ENCODE measurements at places on chromosomes 3 and 15.

- DNase-seq: no peak
Measured at GRCh38 chr3:32217339-32217738, 21.1 kb upstream of the CMTM8 start.

GRCh38 chr15:68783226-68784058 lies 37.3 kb downstream of the ANP32A start:
- DNase-seq: peak; percentile 41

DNA sequence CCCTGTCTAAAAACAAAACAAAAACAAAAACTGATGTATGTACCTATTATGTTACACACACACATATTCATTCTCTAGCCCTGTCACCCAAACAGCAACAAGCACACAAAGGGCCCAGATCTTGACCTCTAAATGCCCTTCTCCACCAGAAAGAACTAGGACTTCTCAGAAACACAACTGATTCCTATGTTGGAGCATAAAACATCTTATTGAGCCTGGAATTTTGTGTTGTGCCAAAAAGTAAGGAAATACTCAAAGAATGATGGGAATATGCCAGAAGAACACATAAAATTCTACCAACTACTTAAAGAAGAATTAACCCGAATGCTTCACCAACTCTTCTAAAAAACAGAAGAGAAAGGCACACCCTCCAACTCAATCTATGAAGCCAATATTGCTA lies 66.7 kb upstream of the OCA2 start:
- DNase-seq: no peak

- DNase-seq: no peak
Measured at GRCh38 chr3:51799879-51800749, 21.1 kb upstream of the IQCF6 start.

DNA sequence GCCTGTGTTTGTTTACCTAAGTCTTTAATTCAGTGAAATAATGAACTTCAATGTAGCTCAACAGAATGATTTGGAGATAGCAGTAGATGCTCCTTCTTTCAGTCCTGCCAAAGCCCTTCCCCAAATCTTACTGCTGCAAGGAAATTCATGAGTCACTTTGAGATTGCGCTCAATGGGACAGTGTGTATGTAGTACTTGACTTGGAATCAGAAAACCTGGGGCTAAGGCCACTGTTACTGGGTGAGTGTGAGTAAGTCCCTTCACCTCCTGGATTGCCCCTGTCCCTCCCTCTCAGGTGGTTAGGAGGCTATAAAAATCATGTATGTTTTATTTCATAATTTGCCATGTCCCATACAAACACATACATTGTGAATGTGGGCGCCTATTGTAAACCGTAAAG lies 29.9 kb downstream of the ATP13A5 start:
- DNase-seq: no peak

GRCh38 chr3:42610976-42611375 lies 10.5 kb downstream of the NKTR start:
- DNase-seq: no peak

DNA sequence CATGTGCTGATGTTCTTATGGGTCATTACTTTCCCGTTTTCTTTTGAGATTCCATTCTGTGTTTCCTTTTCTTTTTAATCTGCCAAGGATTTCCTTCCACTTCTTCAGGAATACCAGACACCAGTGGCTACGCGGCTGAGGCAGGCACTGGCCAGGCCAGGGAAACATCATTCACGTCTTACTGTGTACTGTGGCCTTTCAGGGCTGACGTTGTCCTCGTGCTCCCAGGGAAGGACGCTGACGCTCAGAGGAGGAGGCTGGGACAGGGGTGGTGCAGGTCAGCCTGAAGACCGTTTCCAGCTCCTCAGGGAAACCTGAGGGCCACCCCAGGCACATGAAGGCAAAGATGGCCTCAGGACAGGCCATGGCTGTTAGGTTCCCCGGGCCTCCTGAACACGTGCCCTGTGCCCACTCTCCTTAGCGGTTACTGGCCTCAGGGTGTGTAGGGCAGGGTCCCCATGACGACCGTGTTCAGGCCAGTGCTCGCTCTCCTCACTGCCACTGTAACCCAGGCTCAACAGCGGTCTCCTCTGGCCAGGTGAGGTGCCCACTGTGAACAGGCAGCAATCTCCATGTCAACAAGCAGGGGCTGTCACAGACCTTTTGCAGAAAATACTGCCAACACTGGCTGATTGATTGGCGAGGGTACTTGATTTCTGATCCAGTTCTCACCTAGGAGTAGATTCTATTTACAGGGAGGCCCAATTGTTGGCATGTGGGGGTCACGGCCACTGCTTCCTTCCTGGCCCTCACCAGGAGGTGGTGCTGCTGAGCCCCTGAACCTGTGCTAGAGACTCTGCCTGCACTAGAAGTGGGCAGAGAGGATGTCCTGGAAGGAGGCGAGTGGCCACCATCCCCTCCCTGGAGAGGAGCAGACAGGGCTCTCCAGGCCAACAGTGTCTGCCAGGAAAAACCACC lies 169.5 kb downstream of the ATP10A start:
- no peak for DNase-seq

GRCh38 chr3:187931101-187931500 lies 185.8 kb upstream of the BCL6 start:
- no peak for DNase-seq

DNA sequence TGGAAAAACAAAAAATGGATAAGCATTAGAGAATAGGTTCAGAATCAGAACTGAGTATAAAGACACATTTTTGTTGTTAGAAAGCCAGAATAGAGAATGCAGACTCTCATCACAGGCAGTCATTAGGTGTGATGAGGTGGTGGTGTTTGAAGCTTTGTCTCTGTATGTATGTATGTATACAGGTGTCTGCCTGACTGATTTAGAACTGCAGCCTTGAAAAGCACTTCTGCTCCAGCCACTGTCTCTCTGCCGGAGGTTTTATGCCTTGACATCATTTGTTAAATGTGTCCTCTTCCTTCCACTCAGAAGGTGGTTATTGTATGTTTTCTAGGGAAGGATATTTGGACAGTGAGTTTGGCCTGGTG lies 80.7 kb upstream of the ZBED2 start:
- no peak for DNase-seq

- no peak for DNase-seq
Measured at GRCh38 chr3:131775650-131776049, 259.2 kb downstream of the CPNE4 start.

GRCh38 chr3:133865136-133865855 lies 30.4 kb downstream of the RAB6B start:
- DNase-seq: no peak

DNA sequence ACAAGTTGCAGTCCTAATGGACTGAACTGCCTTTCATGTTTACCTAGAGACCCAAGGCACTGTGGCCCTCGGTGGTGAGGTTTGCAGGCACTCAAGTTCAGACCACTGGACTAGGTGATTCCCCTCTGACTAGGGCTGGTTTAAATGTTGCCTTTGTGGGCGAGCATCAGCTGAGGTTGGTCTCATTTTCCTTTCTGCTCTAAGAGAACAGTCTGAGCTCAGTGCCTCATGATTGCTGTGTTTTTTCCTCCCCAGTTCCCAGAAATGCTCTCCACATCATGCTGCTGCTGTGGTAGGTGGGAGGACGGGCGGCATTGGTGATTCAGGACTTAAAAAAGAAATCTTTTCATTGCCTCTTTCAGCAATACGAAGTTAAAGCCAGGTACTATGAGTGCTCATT lies 237.2 kb downstream of the MBNL1 start:
- DNase-seq: no peak

- DNase-seq: no peak
Measured at GRCh38 chr15:74626752-74627692, 11.4 kb downstream of the CLK3 start.

GRCh38 chr3:58012302-58012701 lies 4.1 kb downstream of the FLNB start:
- DNase-seq: no peak

GRCh38 chr3:10883478-10884234 lies 67.6 kb downstream of the SLC6A11 start:
- no peak for DNase-seq
